ENCODE measurements at places on chromosomes 12 and 14.

- DNase-seq: no peak
These were observed 190.6 kb downstream of the ITPR2 start for GRCh38 chr12:26642361-26642760.

DNA sequence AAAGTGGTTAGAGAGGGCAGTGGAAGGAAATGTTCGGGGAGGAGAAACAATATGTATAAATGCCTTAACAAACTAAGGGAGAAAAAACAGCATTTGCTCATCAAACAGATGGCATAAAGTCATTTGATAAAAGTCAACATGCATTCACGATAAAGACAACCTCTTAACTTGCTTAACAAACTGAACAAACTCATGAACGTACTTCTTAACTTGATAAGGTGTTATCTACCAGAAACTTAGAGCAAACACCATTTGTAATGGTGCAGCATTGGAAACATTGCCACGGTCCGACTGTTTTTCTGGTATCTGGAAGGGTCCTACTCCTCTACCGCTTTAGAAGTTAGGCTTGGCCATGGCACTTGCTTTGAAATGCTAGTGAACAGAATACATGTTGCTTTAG lies 4.2 kb upstream of the RPS6KL1 start:
- no peak for DNase-seq

GRCh38 chr14:44529026-44529425 lies 21.9 kb upstream of the FSCB start:
- no peak for DNase-seq

- DNase-seq: no peak
These were observed 4.0 kb upstream of the MYO1H start for GRCh38 chr12:109343677-109344076.

GRCh38 chr12:77053259-77053658 lies 12.1 kb downstream of the E2F7 start:
- no peak for DNase-seq

- no peak for DNase-seq
These were observed 41.0 kb downstream of the DIP2B start for GRCh38 chr12:50545786-50546185.

GRCh38 chr12:65857840-65858239 lies 33.6 kb downstream of the HMGA2 start:
- DNase-seq: no peak

DNA sequence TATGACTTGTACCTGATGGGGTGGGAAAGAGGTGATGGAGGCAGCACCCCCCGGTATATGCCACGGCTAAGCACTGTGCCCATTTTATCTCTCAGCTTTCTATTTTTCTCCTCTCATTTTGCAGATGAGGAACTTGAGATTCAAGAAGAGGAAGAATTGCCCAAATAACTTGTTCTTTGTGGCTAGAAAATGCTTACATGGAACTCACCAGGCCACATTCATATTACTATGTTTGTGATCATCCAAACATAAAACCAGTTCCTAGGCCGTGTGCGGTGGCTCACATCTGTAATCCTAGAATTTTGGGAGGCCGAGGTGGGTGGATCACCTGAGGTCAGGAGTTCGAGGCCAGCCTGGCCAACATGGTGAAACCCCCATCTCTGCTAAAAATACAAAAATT lies 14.5 kb upstream of the PSMD9 start:
- no peak for DNase-seq

- DNase-seq: no peak
These were observed 40.6 kb downstream of the GNS start for GRCh38 chr12:64718649-64719048.

DNA sequence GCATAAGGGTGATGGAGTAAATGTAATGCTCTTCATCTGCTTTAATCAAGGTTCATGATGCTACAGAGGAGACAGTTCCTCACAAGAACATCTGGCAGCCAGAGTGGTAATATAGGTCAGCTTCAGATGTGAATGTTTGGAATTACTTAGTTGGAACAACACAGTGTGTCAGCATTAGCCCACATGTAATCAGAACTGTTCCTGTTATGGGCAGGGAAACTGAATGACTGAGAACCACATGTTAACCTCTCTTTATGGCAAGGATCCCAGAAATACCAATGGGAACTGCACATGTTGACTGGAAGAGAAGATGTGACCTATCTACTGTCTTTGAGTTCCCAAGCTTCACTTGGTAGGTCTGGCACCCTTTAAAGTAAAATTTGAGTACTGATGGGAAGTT lies 390.1 kb upstream of the PDE3A start:
- DNase-seq: no peak

- DNase-seq: no peak
These were observed 69.6 kb downstream of the PTPN11 start for GRCh38 chr12:112488257-112488876.

DNA sequence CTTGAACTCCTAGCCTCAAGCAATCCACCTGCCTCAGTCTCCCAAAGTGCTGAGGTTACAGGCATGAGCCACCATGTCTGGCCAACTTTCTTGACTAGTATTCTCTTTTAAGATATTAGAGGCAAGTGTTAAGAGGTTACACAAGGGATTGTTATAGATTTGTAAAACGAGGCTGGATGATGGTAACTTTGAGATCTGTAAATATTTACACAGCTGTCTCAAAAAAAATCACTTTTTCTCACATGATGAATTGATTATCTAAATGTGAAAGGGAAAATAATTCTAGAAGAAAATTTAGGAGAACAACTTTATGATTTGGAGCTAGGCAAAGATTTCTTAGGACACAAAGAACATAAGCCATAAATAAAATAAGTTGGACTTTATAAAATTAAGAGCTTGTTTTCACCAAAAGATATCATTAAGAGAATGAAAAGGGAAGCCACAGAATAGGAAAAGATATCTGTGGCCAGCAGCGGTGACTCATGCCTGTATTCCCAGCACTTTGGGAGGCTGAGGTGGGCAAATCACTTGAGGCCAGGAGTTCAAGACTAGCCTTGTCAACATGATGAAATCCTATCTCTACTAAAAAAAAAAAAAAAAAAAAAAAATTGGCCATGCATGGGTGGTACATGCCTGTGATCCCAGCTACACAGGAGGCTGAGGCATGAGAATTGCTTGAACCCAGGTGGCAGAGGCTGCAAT lies 77.4 kb downstream of the BBS10 start:
- no peak for DNase-seq

GRCh38 chr12:49888461-49889151 lies 15.1 kb downstream of the FAIM2 start:
- no peak for DNase-seq

- no peak for DNase-seq
These were observed 41.8 kb downstream of the CACNA1C start for GRCh38 chr12:2094597-2094996.

- DNase-seq: no peak
These were observed 271.8 kb downstream of the ALG10 start for GRCh38 chr12:34294137-34294536.
